ENCODE measurements at places on chromosomes 6 and 20. TPM values are rescaled to one million over a fixed set of nuclear protein-coding genes. Genes with fewer than 3 reads are reported as not detected.

ARG1 gene
- 13.7 TPM for polyA plus RNA-seq

CALHM4 gene
- polyA plus RNA-seq, result 0.14 TPM

BNIP5 gene
- 0.23 TPM for polyA plus RNA-seq

AVP gene
- polyA plus RNA-seq, result 5.2 TPM

SEMG1 gene
- polyA plus RNA-seq, result 0.78 TPM

SPEF1 gene
- polyA plus RNA-seq, result 0.16 TPM

F13A1 gene
- 22.5 TPM for polyA plus RNA-seq

SLC44A4 gene
- polyA plus RNA-seq, result 1.7 TPM

KCNK5 gene
- 2.6 TPM for polyA plus RNA-seq

BCAS1 gene
- 1.5 TPM for polyA plus RNA-seq

THEMIS gene
- polyA plus RNA-seq, result 17.2 TPM

PKIG gene
- 41.7 TPM for polyA plus RNA-seq

ZBP1 gene
- 3.4 TPM for polyA plus RNA-seq

SAMD10 gene
- 10.5 TPM for polyA plus RNA-seq

PACSIN1 gene
- 1.2 TPM for polyA plus RNA-seq

TGM2 gene
- 47.2 TPM for polyA plus RNA-seq

LY6G6D gene
- polyA plus RNA-seq, result not detected

PARD6B gene
- polyA plus RNA-seq, result 3.7 TPM

ELOVL4 gene
- 30.6 TPM for polyA plus RNA-seq

PAK5 gene
- polyA plus RNA-seq, result 0.75 TPM

CST5 gene
- polyA plus RNA-seq, result 0.98 TPM

FANCE gene
- polyA plus RNA-seq, result 8.4 TPM

ZDHHC14 gene
- 7.5 TPM for polyA plus RNA-seq

MUCL3 gene
- 0.02 TPM for polyA plus RNA-seq

HLA-DQA1 gene
- 358 TPM for polyA plus RNA-seq

RUNX2 gene
- polyA plus RNA-seq, result 7.1 TPM

CDH22 gene
- 0.11 TPM for polyA plus RNA-seq

HSPA12B gene
- 2.3 TPM for polyA plus RNA-seq

PRELID3B gene
- polyA plus RNA-seq, result 33.4 TPM

ATXN1 gene
- 6.8 TPM for polyA plus RNA-seq

TCP11 gene
- 0.30 TPM for polyA plus RNA-seq

KDM1B gene
- 9.4 TPM for polyA plus RNA-seq

IBTK gene
- 28.7 TPM for polyA plus RNA-seq

TRDN gene
- 0.18 TPM for polyA plus RNA-seq

COL11A2 gene
- polyA plus RNA-seq, result 5.5 TPM

SLC17A2 gene
- 0.07 TPM for polyA plus RNA-seq

GSTA2 gene
- 0.68 TPM for polyA plus RNA-seq

TRIM15 gene
- polyA plus RNA-seq, result 0.59 TPM

TP53TG5 gene
- polyA plus RNA-seq, result 0.27 TPM

MEP1A gene
- 0.71 TPM for polyA plus RNA-seq

CTAGE9 gene
- 0.02 TPM for polyA plus RNA-seq

COL20A1 gene
- 0.30 TPM for polyA plus RNA-seq

ADAM33 gene
- 3.6 TPM for polyA plus RNA-seq

RBPJL gene
- polyA plus RNA-seq, result 0.07 TPM

ADTRP gene
- 7.7 TPM for polyA plus RNA-seq

CLDN20 gene
- polyA plus RNA-seq, result not detected

OR2W1 gene
- not detected for polyA plus RNA-seq

CRISP3 gene
- polyA plus RNA-seq, result 0.48 TPM

HSPA1A gene
- 68.8 TPM for polyA plus RNA-seq

CST4 gene
- 9.9 TPM for polyA plus RNA-seq

TENT5A gene
- polyA plus RNA-seq, result 4.7 TPM

MRPL2 gene
- polyA plus RNA-seq, result 49.9 TPM

LYRM4 gene
- 31.6 TPM for polyA plus RNA-seq

ADGRB3 gene
- polyA plus RNA-seq, result 0.09 TPM

FLOT1 gene
- 157 TPM for polyA plus RNA-seq
